ENCODE measurements at places on chromosomes 4 and X.
A peak's percentile ranks its signal among the peaks of the same experiment; 100 is the strongest.

GRCh38 chrX:66902081-66902480 is 263.2 kb upstream of the EDA2R start:
- DNase-seq, result no peak

GRCh38 chr4:87243426-87244053 is 23.1 kb upstream of the KLHL8 start:
- DNase-seq, result no peak

DNA sequence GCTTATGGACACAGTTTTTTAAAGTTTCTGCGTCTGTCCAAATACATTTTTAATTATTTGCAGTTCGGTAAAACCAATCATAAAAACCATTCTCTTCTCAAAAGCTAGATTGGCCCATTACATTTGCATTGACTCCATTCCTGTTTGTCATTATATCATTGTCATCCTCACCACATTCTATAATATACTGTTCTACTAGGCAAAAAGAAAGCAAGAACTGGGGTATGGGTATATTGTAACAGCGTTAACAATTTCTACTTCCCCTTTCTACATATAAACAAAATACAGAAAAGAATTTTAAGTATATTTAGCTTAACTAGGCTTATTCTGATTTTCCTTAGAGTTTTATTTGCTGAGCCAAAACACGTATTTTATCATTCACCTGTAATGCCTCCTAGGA is 91.8 kb downstream of the RAP1GDS1 start:
- DNase-seq, result no peak

DNA sequence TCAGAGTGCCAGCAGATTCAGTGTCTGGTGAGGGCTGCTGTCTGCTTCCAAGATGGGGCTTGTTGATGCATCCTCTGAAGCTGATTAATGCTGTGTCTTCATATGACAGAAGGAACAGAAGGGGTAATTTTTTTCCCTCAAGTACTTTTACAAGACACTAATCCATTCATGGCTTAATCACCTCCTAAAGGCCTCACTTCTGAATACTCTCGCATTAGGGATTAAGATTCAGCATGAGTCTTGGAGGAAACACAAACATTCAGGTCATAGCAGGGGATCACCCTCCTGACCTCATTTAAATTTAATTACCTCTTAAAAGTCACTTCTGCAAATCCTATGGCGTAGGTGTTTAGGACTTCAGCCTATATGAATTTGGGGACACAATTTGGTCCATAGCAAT is 1145.5 kb upstream of the PCDH10 start:
- DNase-seq, result no peak

- DNase-seq, result no peak
Measured at GRCh38 chr4:4356106-4357041, 30.5 kb upstream of the NSG1 start.

- no peak for DNase-seq
Measured at GRCh38 chr4:3530663-3531254, 1.5 kb downstream of the LRPAP1 start.

DNA sequence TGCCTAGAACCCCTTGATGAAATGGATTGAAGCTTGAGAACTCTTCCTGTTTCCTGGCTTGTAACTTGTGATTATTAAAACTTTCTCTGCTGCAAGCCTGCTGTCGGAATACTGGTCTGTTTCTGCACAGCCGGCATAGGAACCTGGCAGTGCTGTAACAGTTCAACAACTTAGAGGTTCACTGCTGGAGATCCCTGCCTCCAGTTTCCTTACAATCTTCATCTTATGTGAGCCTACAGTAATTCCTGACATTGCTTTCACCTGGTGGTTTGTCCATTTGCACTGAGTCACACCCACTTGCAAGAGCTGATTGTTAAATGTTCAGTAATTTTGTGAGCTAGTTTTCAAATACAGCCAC is 1.3 kb upstream of the SEPSECS start:
- no peak for DNase-seq

DNA sequence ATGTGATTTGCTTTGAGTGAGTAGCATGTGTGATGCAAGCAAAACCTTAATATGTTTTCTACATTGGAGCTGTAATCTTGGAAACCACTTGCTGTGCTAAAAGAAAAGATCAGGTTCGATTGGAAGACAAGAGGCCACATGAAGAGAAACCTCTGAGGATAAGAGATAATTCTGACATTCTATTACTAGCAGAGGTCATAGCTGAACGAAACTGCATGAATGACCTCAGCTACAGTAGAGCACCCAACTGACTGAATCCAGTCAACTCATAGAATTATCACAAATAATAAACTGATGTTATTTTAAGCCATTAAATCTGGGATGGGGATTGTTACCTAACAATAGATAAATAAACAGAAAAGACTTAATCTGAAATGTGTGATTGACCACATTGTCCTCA is 147.1 kb downstream of the CAMK2D start:
- DNase-seq, result no peak

- DNase-seq, result no peak
Measured at GRCh38 chr4:47017081-47017480, 14.3 kb upstream of the GABRB1 start.

DNA sequence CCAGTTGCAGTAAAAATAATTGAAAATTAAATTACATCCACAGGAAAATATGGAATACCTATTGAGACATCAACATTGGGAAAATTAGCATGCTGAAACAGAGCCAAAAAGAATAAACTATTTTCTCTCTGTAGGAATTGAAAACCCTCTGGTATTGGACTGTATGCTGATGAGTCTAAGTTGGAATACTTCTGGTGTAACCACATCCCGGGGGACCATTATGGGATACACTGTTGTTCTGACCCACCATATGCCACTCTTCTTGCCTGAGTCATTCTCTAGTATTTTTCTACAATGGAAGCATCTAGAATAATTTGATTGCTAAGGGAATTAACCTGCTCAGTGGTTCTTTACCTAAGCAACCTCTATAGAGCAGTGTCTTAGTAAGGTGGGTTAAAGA is 640.7 kb upstream of the AGA start:
- DNase-seq, result no peak

- no peak for DNase-seq
Measured at GRCh38 chr4:129994715-129995114, 898.8 kb downstream of the C4orf33 start.

DNA sequence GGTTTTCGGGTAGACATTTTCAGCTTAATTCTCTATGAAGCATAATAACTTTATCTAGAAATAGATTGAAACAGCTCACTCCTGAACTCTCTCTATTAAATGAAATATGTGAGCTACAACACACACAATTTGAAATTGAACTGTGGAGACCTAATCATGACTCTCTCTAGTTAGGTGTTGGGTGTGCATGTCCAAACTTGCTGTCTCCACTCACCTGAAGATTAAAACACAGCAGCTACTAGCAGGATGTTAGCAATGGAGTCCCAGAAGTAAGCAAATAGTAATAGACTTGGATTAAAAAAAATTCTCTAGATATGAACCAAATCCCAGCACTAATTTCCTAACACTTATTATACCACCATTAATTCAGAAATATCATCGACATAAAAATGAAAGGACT is 173.1 kb downstream of the FSTL5 start:
- no peak for DNase-seq

- DNase-seq, result no peak
Measured at GRCh38 chr4:76688619-76689144, 209.3 kb downstream of the SOWAHB start.

- no peak for DNase-seq
Measured at GRCh38 chr4:21136051-21136630, 435.9 kb downstream of the PACRGL start.

DNA sequence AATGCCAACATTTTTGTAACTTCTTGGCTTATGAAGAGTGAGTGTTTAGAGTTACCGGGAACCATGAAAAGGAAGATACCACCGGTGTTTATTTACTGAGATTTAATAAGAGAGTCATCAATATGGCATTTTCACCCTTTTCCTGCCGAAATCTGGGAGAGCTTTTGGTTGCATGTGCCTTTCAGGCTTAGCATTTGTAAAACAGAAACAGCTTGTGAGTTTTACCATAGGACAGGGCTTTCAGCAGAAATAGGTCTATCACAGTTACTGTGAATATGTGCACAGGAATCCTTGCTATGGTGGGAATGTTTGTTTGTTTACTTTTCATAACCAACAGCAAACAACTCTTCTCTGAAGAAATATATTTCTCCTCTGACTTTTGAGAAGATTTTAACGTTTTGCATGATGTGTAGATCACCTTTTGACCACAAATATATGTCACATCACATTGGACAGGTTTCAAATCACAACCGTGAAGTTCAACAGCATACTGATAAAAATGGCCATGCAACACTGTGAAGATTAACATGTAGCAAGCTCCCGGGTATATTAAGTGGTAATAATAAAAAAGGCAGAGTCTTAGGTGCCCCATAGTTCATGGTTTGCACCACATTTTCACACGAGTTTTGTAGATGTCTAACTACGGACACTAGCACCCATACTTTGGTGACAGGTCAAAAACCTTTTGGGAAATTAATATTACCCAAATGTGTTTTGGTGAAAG is 21.3 kb downstream of the ARHGAP24 start:
- no peak for DNase-seq

DNA sequence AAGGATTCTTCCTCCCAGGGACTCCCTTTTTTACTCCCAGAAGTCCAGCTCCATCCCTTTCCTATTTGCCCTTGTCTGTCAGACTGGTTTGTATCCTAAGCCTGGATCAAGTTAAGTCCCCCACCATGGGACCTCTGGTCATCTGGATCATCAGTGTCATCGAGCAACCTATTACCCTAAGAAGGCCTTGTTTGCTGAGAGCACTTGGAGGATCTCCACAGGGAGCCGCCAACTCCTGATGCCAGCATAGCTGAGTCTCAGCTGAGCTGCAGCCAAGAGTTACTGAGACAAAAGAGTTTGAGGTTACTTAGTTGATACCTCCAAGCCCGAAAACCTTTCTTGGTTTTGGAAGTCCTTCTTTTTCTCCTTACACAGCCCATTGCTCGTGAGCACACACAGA is 10.1 kb upstream of the DAPP1 start:
- DNase-seq, result no peak

- no peak for DNase-seq
Measured at GRCh38 chr4:54683616-54684346, 26.0 kb downstream of the KIT start.

DNA sequence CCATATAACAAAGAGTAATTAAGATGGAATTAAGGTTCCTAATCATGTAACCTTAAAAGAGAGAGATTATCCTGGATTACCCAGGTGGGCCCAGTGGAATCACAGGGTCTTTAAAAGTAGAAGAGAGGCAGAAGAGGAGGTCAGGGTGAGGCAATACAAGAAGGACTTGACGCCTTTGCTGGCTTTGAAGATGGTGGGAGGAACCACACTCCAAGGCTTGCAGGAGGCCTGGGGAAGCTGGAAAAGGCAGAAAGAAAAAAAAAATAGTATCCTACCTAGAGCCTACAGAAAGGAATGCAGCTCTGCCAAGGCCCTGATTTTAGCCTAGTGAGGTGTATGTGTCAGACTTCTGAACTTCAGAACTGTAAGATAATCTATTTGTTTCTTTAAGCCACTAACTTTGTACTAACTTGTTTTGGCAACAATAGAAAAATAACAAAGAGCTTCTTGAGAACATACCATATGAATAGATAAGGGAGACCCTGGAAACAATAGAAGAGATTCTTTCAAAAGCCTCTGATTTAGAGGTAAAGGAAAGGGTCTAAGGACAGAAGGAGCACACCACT is 229.9 kb upstream of the TTC29 start:
- no peak for DNase-seq

- DNase-seq, result no peak
Measured at GRCh38 chr4:113921089-113921794, 58.2 kb downstream of the ARSJ start.

- DNase-seq, result no peak
Measured at GRCh38 chr4:172050911-172051310, 237.7 kb downstream of the GALNTL6 start.

- DNase-seq, result peak; percentile 25
Measured at GRCh38 chrX:37921758-37922157, 74.4 kb upstream of the DYNLT3 start.

GRCh38 chr4:82706349-82707000 is 92.1 kb downstream of the SCD5 start:
- DNase-seq, result no peak

DNA sequence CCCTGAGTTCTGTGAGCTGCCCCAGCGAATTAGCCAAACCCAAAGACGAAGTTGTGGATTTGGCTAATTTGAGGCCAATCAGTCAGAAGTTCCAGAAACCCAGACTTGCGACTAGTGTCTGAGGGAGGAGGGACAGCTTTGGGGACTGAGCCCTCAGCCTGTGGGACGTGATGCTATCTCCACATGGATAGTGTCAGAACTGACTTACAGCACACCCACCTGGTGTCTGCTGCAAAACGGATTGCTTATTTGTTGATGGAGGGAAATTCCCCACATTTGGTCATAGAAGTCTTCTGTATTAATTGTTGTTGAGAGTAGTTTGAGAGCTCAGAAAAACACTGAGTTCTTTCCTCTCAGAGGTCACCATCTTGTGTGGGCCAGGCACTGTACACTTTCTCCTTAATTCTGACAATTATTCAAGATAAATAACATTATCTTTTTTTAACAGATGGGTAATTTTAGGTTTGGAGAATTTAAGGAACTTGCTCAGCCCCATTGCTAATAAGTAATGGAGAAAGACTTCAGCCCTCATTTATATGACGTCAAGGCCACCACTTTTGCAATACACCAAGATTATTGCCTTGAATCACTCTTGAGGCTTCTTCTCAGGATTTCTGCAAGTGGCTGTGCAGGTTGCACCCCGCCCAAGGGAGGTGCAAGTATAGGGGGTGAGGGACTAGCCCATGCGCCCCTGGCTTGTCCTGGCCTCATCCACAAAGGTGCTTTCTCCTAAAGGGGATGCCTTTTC is 16.7 kb downstream of the CLRN2 start:
- no peak for DNase-seq

DNA sequence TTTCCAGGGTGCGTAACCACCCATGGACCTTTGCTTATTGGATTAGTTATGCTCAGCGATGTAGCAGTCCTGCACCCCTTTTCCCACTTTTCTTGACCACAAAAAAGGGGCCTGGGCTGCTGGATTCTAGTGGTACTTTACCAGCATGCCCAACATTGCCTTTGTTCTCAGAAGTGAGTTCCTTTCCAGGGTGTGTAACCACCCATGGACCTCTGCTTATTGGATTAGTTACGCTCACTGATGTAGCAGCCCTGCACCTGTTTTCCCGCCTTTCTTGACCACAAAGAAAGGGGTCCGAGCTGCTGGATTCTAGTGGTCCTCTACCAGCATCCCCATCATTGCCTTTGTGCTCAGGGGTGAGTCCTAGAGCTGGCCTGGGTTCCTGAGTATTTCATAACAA is 138.2 kb downstream of the COX18 start:
- no peak for DNase-seq

GRCh38 chrX:15744181-15744867 is 6.3 kb downstream of the CA5B start:
- no peak for DNase-seq

DNA sequence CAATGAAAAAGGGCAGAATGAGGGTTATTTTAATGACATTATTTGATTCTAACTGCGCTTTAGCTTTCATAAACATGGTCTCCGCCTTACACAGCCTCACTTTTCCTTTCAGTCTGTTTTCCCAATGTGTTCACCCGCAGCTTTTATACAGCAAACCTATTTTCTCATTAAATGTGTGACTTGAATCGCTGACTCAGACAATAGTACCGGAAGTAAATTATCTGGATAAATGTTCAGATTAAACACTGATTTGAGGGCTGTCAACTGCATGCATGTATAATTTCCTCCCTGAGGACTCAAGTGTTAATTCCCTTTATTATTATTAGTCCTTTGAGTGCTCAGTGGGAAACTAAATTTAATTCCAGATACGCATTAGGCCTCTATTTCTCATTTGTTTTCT is 117.3 kb downstream of the FAM133A start:
- DNase-seq, result no peak

- peak; percentile 44 for DNase-seq
Measured at GRCh38 chrX:13669246-13669737, 16.4 kb downstream of the TCEANC start.

GRCh38 chrX:154602226-154602625 is 16.9 kb downstream of the CTAG1B start:
- DNase-seq, result no peak
